ENCODE measurements at places on chromosomes 4 and X.

- no peak for DNase-seq
These were observed 29.7 kb downstream of the SLIT2 start for GRCh38 chr4:20281453-20281852.

DNA sequence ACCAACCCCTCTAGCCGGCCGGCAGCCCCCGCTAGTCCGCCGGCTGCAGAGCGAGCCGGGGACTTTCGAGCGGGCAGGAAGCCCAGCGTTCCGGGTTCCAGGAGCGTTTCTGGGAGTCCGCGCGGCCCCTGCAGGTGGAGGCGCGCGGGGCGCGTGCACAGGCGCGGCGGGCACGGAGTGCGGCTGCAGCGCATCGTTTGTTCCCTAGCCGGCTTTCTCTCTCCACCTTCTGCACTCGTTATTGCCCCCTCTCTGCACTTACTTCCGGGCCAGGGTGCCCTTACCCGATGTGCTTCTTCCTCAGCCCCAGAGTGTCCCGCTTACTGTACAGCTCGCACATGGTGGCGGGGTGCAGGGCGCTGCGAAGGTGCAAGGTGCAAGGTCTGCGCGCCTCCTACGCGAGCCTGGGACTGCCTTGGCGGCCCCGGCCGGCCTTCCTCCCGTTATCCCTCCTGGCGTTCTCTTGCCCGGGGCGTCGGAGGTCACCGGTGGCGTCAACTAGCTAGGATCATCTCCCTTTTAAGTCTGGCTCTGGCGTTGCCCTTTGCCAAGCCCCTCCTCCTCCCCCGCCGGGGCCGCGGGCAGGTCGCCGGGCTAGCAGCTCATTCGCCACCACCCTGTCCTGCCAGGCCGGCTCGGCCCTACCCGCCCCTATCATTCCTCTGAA is at the start of gene ETNPPL:
Gene ETNPPL, minus strand, starts transcription at position 495 of the 667 bp plus-strand sequence. Its CDS starts 155 bp downstream, at position 340.
- peak; percentile 42 for DNase-seq

- DNase-seq: no peak
These were observed 25.8 kb upstream of the SEPTIN11 start for GRCh38 chr4:76923619-76924357.

- DNase-seq: no peak
These were observed 36.7 kb upstream of the PLK4 start for GRCh38 chr4:127843704-127844600.

DNA sequence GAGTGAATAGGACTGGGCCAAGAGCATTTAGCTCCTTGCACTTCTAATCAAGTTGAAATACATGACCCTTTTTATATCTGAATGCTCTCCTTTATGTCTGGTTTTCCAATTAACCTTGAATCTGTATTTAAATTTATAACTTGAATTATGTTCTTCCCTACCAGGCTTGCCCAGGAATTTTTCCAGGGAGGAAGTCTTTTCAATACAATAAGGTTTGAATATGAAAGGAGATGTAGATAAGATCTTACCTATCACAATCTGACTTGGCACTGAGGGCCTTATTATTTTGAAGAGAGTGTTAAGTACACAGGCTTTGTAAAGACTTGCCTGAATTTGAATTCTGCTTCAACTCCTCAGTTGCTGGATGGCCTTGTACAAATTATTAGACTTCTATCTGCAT is 555.7 kb downstream of the PCDH7 start:
- no peak for DNase-seq

DNA sequence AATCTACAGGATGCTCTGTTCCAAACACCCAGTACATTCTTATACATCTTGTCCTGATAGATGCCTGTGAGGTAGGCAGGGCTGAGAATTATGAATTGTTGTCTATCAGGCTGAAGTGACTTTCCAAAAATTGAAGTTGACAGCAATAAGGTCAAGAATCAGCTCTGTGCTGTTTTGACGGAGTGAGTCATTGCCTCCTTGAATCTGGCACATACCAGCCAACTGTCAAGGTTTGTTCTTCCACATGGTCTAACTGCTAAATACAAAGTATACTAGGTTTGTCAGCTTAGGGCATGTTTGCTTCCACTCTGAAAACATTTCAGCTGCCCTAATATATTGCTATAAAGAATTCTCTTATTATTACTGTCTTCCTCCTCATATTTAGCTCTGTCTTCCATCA is 32.3 kb downstream of the SH3RF1 start:
- DNase-seq: no peak

DNA sequence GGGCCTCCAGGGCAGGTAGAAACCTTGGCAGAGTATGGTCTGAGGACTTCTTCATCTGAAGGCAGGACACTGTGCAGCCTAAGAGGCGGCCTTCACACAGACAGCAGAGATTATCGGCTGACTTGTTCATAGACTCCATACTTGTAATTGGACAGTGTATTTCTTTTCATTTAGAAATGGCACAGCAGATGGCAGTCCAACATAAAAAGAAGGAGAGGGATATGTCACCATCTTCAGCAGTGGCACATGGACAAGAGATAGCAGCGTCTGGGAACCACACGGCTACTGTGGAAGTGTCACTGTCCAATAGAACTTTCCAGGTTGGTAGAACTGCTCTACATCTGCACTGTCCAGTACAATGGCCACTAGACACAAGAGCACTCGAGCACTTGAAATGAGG is 21.7 kb upstream of the GEMIN8 start:
- no peak for DNase-seq

- no peak for DNase-seq
These were observed 173.8 kb downstream of the CAMK2D start for GRCh38 chr4:113587640-113588275.

DNA sequence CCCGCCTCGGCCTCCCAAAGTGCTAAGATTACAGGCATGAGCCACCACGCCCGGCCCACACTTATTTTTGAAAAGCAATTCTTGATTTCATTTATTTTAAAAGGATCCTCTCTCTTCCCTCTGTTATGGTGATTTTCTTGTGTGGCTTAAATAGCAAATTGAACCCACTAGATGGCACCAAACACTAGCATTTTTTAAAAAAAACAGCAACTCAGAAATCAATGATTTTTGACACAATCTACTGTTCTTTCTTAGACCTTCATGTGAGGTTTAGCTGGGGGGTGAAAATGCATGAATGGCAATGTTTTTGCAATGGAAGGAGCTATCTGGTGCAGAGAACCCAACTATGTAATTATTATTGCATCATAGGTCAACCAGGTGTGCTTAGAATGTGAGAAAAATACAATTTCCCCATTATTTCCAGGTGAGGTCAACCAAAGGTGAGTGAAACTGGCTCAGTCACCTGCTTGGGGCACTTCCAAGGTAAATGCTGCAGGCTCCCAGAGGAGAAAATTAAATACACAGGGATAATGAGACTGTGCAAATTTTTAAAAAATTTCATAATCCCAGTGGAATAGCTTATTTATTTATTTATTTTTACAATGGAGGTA is 226.7 kb upstream of the PRKX start:
- peak; percentile 6 for DNase-seq

DNA sequence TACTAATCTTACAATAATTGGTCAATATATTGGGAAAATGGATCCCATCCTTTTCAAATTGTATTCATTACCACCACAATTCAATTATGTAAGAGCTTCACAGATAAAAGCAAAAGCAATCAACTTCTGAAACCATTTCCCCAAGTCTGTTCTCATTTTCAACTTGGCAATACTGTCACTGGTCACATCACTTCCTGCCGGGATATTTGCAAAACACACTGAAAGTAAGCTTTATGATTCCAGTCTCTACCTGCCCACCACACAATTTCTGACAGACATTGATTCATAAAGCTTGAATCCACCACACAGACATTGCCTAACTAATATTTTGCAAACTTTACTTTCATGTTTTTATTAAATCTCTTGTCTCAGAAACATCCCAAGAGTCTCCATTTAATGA is 53.6 kb downstream of the LIN54 start:
- no peak for DNase-seq

- no peak for DNase-seq
These were observed 172.1 kb downstream of the AFF2 start for GRCh38 chrX:148672517-148672916.

- no peak for DNase-seq
These were observed 967.2 kb downstream of the TRAM1L1 start for GRCh38 chr4:116118221-116118620.

All from NCI-H510A treated with DMSO at 0.1 percent for 48 hours (cell line).